ENCODE measurements at places on chromosomes 16 and 17.

DNA sequence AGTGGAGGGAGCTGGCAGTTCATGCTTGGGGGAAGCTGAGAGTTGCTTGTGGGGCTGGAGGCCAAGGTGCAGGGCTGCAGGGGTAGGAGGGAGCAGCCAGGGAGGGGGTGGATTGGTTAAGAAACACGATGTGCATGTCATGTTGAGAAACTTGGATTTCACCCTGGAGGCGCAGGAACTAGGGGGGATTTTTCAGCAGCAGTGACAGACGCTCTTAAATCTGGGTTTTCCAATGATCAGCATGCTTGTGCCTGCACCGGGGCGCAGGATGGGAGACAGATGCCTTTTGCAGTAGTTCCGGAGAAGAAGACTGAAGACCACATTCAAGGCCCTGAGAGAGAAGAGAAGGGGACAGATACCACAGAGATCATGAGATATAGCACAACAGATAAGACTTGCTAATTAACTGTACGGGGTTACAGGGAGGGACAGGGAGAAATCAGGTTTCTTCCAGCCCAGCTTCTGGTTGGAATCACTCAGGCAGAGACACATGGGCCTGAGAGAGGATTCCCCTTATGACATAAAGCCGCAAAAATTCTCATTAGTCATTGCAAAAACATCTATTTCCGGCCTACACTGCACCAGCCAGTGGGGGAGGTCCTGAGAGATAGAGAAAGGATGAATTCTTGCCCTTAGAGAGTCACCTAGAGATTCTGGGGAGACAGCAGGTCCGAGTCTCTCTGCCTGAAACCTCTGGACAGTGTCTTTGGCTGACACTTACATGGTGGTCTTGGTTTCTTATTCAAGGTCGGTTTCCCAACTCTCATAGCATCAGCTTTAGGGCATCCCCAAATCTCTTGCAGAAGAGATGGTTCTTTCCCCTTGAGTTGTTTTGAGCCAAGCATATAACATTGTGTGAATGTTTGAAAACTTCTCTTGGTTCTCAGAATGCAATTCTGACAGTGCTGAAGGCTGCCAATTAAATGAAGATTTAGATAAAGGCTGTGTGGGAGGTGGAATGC, 27.1 kb downstream of the CDH13 start:
- no peak for DNase-seq

GRCh38 chr17:78219396-78220150, 5.5 kb downstream of the BIRC5 start:
- DNase-seq, result no peak

DNA sequence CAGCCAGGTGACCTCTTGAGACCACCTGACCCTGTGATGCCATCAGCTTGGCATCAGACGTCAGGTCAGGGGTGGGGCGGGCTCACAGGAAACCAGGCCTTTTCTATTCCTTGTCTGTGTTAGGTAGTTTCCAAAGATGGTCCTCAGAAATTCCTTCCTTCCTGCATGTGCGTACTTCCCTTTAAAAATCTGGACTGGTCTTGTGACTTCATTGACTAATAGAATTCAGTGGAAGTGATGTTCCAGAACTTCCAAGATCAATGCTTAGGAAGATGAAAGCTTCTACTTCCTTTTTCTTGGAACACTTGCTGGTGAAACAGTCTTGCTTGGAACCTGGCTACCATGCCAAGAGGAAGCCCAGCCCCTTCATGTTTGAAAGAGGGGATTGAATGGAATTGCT, 10.0 kb upstream of the N4BP1 start:
- no peak for DNase-seq

DNA sequence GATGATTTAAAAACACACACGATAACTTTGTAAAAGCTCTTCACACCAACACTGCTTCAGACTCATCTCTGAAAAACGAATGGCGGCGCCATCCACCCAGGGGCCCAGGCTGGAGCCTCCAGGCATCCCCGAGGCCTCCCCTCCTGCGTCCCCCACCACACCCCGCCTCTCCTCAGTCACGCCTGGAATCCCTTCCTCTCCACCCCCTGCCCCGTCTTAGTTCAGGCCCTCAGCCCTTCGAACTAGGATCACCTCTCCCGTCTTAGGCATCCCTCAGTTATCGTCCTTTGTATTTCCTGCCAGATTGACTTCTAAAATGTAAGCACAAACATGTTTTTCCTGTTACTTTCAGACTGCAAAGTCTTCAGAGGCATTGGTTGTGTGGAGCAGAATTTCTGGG, 58.3 kb downstream of the NDEL1 start:
- DNase-seq, result no peak

DNA sequence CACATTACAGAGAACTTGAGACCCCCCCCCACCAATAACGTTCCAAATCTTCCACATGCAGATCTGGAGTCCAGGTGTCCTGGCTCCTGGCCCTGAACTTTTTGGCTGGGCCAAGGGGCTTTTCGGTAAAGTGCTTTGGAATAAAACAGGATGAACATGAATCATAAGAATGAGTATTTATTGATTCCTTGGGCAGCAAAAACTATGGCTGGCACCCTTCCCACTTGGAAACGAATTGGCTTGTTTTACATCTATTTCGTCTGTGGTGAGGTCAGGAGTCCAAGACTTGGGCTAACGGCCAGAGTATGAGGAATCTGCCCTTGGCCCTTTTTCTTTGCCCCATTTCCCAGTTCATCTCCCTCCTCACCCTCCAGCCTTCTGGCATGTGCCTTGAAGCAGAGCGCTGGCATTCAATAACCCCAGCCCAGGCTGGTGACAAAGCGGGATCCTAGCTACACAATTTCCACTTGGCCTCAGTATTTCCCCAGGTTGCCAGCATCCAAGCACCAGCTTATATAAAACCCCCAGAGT, 4.1 kb upstream of the UBTF start:
- no peak for DNase-seq

GRCh38 chr17:22600644-22601298, 908.4 kb downstream of the KCNJ18 start:
- no peak for DNase-seq

DNA sequence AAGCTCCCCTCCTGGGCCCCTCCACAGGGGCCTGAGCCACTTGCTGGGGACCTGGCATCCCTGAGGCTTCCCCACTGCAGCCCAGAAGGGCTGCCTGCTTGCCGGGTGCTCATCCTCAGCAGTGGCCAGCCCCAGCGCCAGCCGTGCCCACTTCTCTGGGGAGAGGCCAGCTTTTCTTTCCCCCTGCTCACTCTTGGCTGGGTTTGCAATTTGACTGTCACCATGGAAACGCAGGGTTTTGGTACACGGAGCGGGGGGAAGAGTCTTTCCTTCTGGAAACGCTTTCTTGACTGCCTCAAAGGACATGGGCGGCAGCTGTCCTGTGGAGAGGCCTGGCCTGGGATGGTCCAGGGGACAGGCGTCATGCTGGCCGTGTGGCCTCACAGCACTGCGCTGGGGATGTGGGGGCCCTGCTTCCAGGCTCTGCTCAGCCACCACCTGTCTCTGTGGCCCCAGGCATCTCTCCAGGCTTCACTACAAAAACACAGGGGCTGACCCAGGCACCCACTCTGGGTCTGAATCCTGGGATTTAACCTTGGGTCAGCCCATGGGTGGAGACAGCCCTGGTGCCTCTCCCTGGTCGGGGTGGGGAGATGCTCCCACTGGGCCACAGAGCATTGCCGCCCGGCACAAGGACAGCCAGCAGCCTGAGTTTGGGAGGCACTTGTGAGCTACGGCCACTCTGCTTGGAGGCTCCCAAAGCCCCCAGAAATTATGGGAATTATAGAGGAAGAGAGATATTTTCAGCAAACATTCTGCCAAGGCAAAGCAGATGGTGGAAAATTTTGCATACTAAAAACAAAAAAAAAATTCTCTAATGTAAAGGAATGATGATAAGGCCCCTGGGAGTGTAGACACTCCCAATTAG, 45.9 kb upstream of the DOC2B start:
- DNase-seq, result no peak

GRCh38 chr16:24036614-24037013, 200.8 kb downstream of the PRKCB start:
- peak; percentile 25 for DNase-seq

- no peak for DNase-seq
These were observed 724.8 kb downstream of the CDH11 start for GRCh38 chr16:64397042-64397441.

- DNase-seq, result no peak
These were observed 78.0 kb upstream of the DOC2B start for GRCh38 chr17:259341-259976.

- no peak for DNase-seq
These were observed 5.8 kb downstream of the GPRC5C start for GRCh38 chr17:74437702-74438101.

DNA sequence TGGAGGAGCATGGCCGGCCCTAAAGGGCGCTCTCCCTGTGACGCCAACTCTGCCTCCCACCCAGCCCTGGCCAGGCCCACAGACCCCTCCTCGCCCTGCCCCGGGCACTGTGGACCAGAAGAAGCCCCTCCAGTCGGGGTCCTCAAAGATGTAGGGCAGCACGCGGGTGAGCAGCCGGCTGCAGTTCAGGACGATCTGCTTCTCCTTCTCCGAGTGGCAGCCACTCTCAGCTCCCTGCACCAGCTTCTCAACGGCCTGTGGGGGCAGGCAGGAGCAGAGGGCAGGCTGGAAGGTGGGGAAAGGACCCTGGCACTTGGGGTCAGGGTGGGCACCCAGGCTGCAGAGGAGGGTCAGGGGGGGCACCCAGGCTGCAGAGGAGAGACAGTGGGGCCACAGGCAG, 8.9 kb downstream of the HID1 start:
- DNase-seq, result no peak

- no peak for DNase-seq
These were observed 19.7 kb downstream of the CDC42EP4 start for GRCh38 chr17:73292031-73292531.

GRCh38 chr17:9211133-9211765, 189.9 kb downstream of the NTN1 start:
- no peak for DNase-seq

DNA sequence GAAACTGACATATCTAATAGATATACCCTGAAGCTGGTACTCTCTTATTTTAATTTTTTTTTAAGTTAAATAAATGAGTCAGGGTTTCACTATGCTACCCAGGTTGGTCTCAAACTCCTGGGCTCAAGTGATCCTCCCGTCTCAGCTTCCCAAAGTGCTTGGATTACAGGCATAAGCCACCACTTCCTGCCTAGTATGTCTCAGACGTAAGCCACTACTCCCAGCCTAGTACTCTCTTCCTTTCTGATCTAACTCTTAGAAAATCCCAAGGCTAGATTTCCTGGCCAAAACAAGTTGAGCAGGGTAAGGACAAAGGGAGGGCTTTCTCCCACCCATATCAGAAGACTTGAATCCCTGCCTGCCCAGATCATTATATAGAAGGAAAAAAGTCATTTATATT, 33.7 kb downstream of the HOXB1 start:
- no peak for DNase-seq

DNA sequence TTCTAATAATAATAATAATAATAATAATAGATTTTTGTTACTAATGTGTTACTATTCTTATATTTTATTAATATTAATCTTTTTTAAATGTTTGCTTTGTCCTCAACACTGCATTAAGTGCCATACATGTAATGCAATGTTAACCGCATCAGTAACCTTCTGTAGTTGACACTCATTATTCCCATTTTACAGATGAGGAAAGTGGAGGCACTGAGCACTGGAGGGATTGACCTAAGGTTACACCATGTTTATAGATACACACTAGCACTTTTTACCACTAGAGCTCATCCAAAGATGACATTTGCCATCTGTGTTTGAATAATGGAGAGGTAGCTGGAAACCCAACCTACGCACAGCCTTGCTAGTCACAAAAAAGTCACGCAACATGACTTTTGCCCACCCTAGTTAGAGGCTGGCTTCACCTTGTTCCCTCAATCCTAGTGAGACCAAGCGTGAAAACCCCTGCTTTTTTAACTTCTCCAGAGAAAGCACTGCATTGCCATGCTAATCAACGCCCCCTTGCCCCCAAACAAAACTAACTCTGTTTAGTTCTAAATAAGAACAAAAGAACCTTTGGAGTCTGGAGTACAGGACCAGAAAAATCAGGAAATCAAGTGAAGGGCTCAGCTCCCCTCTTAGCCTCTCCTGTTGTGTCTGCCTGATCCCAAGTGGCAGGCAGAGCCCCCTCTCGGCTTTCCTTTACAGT, 2.3 kb downstream of the ARSG start:
- DNase-seq, result no peak

- DNase-seq, result no peak
These were observed 2.3 kb downstream of the LRRC3C start for GRCh38 chr17:39929646-39930407.

GRCh38 chr17:13609941-13610340, 8.2 kb upstream of the HS3ST3A1 start:
- DNase-seq, result no peak

- no peak for DNase-seq
These were observed 55.0 kb downstream of the MEAK7 start for GRCh38 chr16:84449156-84450140.

- DNase-seq, result peak; percentile 84
These were observed 12.8 kb downstream of the EVPL start for GRCh38 chr17:76014100-76014924.

DNA sequence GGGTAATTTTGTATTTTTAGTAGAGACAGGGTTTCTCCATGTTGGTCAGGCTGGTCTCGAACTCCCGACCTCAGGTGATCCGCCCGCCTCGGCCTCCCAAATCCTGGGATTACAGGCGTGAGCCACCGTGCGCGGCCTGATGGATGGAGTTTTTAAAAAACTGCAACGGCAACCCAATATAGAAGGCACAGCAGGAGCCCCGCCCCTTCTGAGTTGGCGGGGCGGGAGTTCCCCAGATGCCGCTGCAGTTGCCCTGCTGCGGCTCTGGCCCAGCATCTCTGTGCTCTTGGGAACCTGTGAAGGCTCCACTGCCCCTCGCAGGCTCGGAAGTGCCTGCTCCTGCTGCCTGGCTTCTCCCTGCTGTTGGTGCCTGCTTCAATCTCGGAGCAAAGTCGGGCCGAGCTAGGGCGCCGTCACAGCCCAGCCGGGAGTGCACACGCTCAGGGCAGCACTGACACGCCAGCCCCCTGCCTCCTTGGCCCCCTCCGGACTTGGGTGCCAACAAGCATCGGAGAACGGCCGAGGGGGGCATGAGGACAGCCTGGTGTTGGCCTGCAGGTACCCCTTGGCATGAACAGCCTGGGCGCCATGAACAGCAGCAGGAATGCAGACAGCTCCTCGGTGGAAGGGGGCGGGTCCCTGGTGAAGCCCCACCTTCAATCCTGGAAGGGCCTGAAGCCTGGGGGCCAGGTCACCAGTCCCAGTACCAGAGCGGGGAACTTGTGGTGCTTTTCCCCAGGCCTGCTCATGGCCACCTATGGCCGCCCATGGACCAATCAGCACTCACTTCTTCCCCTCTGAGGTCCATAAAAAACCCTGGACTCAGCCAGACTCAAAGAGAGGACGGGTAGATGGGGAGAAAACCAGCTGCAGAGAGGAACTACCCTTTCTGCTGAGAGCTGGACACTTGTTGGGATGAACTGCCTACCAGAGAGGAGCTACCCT, 2.3 kb upstream of the NT5M start:
- DNase-seq, result peak; percentile 70

Measured in hematopoietic multipotent progenitor cell treated with erythropoietin and hydrocortisone succinate and interleukin-3 and kit ligand, for 15 days (in vitro differentiated cells).